Activated T-cell treated with anti-CD3 and anti-CD28 coated beads, Interleukin-2, amount 50 U/mL, for 72 hours (primary cell): ENCODE measurements at places on chromosomes 7 and 10.

- DNase-seq = no peak
Observed at GRCh38 chr7:30681331-30681797, 892 bp downstream of the CRHR2 start.

- DNase-seq = no peak
Observed at GRCh38 chr10:64762861-64763260, 1241.7 kb downstream of the REEP3 start.

- no peak for DNase-seq
Observed at GRCh38 chr10:108989976-108990375, 933.3 kb downstream of the XPNPEP1 start.

DNA sequence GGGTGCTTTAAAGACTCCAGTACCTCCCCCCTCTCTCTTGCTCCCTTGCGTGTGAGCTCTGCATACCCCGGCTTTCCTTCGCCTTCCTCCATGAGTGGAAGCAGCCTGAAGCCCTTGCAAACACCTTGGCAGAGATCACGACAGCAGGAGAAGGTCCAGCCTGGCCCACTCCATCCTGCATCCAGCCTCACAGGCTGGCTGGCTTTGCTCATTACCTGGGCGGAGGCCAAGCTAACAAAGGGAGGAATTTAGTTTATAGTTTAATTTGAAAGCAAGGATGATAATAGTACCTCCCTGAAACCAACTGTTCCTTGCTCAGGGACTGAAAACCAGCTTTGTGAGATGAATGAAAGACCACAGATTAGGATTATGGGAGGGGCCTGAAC, 99.4 kb downstream of the PRKAG2 start:
- DNase-seq = no peak

GRCh38 chr10:31999070-31999660, 57.1 kb downstream of the KIF5B start:
- no peak for DNase-seq

- DNase-seq = no peak
Observed at GRCh38 chr7:130191791-130192190, 13.4 kb downstream of the TMEM209 start.

DNA sequence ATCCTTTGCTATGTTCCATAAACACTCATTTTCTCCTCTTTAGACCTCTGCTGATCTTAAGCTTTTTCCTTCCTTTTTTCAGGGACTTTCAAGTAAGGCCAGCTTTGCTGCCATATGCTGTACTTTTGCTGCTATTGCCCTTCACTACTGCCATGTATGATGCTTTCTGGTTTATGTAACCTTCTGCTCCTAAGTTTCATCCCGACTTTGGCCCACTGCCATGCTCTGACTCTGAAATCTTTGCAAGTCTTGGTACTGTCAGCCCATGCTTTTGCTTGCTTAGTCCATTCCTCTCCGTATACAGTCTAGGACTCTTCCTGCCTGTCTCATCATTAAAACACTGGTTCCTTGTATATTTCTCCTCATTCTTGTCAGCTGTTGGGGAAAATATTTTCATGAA, 152.4 kb downstream of the RNF133 start:
- no peak for DNase-seq

- DNase-seq = no peak
Observed at GRCh38 chr7:137454767-137455166, 111.2 kb upstream of the PTN start.

DNA sequence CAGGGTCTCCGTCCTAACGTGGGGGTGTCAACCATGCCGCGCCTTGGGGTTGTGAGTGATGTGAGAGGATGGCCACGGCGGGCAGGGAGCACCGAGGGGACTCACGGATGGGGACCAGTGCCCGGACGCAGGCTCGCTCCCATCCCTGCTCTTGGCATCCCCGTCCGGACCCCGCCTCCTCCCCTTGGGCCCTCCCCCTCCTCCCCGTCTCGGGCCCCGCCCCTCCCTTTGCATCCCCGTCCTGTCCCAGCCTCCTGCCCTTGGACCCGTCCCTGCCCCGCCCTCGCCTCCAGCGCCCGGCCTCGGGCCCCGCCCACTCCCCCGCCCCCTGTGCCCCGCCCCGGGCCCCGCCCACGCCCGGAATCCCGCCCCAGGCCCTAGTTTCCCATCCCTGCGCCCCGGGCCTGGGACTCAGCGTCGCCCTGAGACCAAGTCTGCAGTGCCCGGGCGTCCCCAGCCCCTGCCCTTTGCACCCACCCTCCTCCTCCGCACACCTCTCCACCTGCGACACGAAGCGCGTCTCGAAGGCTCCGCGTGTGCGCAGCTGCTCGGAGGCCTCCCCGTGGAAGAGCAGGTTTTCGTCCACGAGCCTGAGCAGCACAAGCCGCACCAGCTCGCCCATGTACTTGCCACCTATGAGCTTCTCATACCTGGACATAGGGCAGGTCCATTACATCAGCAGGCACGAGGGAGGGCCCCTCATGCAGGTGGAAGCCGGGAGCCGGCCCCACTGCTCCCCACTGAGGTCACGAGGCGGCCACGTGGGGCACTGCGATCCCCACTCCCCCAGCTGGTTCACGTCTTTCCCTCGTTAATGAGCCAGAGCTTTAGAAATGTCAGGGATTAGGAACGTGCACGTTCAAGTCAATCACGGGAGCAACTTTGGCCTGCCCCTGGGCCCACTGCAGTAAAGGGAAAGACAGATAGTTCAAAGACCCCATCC, 5.1 kb upstream of the MYL7 start:
- peak; percentile 77 for DNase-seq

DNA sequence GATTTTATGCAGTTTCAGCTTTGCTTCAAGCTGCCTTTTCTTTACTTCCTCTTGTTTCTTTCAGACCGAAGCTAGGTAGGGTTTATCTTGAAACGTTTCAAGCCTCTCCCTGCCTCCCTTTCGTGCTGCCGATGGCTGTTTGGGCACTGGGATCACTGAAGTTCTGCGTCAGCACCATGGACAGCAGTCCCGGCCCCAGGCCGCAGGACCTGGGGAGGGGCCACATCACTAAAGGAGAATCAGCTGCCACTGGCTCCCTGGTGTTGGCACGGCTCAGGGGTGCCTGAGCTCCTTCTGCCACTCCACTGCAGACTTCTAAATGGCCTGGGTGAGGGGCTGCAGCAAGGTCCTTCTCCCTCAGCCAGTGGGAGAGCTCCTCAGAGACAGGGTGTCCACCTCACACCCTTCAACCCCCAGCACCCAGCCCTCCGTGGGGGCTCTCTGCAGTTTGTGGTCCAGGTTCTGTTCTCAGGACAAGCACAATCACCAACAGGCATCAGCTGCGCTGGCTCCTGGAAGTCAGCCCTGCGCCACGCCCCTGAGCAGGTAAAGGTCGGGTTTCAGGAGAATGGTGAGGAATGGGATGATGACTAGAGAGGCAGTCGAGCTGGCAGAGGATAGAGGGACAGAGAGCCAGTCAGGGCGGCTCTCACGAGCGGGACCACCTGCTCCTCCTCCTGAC, 387.2 kb downstream of the TCERG1L start:
- DNase-seq = no peak

DNA sequence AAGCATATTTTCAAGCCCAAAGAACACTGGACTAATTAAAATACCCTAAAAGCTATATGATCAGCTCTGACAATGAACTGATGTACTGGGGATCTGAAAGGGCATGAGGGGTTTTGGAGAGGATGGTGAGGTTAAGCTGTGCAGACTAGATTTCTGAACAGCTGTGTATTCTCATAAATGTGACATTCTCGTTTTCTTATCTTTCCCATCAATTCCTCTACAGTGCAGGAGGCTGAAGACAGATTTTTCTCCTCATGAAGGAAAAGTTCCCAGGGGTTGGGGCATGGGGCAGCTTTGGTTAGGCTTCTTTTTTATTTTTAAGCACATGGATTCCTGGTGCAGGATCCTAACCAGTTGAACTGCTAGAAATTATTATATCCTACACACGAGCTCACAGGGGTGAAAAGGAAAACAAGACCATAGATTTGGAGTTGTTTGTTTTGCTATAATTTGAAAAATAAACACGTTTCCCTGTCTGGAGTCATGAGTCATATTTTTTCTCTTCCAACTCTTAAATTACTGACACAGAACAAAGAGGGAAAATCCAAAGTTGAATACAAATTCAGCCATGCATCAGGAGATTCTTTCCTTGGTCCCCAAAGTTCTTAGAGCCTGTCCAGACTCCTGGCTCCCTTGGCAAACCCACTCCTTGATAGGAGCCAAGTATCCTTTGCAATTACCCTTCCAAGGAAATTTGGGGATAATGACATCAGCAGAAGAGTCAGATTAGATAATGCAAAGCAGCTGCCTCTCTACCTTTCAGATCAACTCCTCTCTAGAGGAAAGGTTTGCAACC, 147.7 kb upstream of the NPVF start:
- DNase-seq = no peak
